ENCODE measurements at places on chromosomes 5 and 9.

- DNase-seq: no peak
These were observed 381.8 kb downstream of the ADGRV1 start for GRCh38 chr5:90940227-90940995.

- DNase-seq: no peak
These were observed 73.9 kb downstream of the KIF24 start for GRCh38 chr9:34254966-34255825.

DNA sequence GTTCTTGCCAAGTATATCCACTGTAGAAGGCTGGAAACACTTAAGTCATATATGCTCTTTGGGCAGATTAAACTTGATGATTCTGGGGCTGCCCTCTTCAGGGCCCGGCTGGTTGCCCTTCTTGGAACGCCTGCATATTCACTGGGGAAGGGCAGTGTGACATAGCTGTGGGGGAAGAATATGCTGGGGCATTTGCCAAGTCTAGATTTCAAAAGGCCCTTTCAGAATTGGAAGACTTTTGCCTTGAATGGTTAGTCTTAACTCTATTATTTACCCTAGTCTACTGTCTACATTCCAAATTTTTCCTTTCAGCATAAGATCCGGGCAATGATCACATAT, 161.2 kb upstream of the PITX1 start:
- DNase-seq: no peak

DNA sequence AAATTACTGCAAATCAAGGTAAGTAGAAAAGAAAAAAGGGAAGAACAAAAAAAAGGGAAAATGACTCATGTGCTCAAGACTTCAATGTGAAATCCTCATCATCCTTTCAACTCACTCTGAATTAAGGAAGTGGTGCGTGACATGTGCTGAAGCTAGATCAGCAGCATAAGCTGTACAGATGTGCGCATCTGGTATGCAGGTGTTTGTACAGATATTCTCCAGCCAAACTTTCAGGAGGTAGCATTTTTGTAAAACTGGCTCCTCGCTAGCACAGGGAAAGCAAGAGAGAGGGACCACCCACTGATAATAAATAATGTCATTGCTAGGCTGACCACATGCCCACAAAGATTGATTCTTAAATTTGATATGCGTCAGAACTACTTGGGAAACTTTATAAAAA, 253.9 kb upstream of the RGMB start:
- no peak for DNase-seq

DNA sequence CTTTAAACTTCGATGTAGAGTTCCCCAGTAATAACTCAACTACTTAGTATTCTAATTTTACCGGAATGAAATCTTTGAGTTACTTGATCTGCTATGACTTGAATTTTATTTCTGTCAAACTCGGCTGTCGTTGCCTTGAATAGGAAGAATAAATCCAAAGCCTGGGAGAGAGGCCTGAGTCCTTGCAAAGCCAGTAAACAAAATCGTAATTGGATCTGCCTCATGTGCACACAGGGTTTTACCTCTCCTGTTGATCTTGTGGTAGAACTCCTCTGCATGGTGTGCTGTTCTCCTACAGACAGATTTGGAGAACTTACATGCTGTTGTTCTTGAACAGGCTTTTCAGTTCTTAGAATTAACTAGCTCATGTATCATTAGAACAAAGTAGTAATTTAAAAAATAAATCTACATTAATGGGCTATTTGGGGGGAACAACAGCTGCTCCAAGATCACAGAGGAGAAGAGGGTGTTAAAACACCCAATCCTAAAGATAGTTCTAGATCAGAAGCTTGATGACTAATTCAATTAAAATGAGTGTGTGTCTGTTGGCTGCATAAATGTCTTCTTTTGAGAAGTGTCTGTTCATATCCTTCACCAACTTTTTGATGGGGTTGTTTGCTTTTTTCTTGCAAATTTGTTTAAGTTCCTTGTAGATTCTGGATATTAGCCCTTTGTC, 28.9 kb downstream of the HSPB3 start:
- no peak for DNase-seq

GRCh38 chr9:136544548-136544963, 1.3 kb downstream of the NOTCH1 start:
- no peak for DNase-seq

DNA sequence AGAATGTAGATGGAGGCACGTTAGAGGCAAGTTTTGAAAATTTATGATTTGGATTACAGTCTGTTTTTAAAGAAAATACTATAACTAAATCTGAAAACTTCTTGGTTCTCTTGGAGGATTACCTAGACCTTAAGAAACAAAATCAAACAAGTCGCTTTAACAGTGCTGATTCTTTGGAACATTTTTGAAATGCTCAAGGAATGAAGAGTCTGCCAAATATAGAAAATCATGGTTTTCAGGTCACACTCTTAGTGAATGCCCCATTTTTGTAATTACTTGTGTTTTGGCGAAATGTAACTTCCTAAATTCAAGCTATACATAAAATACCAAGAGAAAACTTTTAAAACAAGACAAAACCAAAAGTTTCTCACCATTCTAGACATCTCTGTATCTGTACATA, 93.2 kb downstream of the EQTN start:
- no peak for DNase-seq

DNA sequence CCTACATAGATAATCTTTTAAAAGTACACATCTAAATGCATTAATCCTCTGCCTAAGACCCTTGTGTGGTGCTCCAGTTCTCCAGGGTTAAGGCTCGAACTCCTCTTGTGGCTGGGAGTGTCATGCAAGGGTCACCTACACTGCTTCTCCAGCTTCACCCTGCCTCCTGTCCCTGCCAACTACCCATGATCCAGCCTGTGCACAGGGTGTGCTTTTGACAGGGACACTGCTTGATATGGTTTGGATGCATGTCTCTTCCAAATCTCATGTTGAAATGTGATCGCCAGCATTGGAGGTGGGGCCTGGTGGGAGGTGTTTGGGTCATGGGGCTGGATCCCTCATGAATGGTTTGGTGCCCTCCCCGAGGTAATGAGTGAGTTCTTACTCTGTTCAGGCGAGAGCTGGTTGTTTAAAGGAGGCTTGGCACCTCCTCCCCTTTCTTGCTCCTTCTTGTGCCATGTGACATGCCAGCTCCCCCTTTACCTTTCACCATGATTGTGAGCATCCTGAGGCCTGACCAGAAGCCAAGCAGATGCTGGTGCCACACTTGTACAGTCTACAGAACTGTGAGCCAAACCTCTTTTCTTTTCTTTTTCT, 48.5 kb downstream of the SLC22A5 start:
- no peak for DNase-seq

GRCh38 chr5:112552216-112552615, 133.1 kb upstream of the EPB41L4A start:
- DNase-seq: no peak

Measured in stimulated activated CD8-positive, alpha-beta memory T cell treated with anti-CD3 and anti-CD28 coated beads, Interleukin-4, amount 100 ng/mL, for 4 hours (primary cell).